ENCODE measurements at places on chromosomes 6 and 20.

- DNase-seq, result no peak
These were observed 126.5 kb upstream of the QKI start for GRCh38 chr6:163288066-163288465.

- no peak for DNase-seq
These were observed 1084.8 kb upstream of the CITED2 start for GRCh38 chr6:140459209-140459608.

DNA sequence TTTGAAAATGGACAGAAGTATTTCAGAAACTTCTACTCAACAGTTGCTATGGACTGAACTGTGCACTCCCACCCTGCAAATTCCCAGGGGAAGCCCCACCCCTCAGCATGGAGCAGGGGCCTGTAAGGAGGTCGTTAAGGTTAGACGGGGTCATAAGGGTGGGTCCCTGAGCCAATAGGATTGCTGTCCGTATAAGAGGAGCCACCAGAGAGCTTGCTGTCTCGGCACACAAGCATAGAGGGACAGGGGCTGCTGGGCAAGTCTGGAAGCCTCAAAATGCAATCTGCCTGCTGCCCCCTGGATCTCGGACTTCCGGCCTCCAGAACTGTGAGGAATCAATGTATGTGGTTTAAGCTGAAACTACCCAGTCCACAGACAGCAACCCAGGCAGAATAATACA lies 37.4 kb upstream of the AFDN start:
- no peak for DNase-seq

GRCh38 chr20:62104791-62105345 lies 17.4 kb upstream of the LSM14B start:
- no peak for DNase-seq

GRCh38 chr6:113493991-113494390 lies 363.2 kb upstream of the MARCKS start:
- DNase-seq, result no peak

- no peak for DNase-seq
These were observed 98.0 kb downstream of the SNAP25 start for GRCh38 chr20:10316582-10316981.

DNA sequence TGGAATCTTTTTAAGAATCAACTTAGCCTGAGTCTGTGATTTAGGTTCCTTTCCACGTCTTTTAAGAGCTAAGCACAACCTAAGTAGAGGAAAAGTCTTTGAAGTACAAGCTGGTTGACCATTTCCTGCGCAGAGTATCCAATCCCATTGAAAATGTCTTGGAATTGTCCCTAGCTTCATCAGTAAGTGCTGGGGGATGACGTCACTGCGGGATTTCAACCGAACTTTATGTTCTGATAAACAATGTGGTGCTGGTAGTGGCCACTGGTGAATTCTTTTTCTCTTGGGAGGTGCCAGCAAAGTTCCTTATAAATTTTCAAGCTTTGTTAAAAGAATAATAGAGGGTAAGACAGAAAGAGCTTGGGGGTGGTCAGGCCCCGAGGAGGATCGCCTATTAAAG lies 69.2 kb downstream of the PDE7B start:
- DNase-seq, result no peak

DNA sequence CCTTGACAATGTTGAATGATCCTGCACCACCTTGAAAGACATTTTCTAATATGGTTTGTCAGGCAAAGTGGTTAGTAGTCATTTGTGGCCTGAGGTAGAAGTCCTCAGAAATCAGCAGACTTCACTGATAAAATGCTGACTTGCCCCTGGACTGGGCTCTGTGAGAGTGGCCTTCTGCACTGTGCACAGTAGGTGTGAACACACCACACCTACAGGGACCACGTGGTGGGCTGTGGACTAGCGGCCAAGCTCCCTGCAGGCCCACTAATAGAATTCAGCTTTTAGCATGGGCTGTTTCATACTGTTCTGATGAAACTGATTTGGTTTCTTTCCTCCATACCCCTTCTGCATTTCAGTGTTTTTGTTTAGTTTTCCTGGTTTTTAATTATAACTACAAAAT lies 7.3 kb downstream of the BPHL start:
- DNase-seq, result no peak

- DNase-seq, result no peak
These were observed 11.5 kb upstream of the DEFB113 start for GRCh38 chr6:49980898-49981297.

DNA sequence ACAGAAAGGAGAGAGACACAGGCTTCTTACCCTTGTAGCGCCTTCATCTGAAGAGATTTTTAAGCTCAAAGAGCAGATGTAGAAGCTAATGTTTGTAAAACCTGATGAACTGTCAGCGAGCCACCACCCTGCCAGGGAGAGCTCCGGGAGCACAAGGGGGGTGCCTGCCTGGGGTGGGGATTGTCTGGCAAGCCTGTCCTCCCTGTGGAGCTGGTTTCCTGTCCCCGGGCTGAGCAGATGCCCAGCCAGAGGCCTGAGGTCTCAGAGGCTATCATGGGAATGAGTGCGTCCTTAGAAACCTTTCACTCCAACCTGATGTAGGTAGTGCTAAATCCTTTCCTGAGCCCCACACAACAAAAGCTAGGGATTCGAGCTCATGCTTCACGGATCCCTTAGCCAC lies 41.9 kb upstream of the NR2E1 start:
- no peak for DNase-seq

DNA sequence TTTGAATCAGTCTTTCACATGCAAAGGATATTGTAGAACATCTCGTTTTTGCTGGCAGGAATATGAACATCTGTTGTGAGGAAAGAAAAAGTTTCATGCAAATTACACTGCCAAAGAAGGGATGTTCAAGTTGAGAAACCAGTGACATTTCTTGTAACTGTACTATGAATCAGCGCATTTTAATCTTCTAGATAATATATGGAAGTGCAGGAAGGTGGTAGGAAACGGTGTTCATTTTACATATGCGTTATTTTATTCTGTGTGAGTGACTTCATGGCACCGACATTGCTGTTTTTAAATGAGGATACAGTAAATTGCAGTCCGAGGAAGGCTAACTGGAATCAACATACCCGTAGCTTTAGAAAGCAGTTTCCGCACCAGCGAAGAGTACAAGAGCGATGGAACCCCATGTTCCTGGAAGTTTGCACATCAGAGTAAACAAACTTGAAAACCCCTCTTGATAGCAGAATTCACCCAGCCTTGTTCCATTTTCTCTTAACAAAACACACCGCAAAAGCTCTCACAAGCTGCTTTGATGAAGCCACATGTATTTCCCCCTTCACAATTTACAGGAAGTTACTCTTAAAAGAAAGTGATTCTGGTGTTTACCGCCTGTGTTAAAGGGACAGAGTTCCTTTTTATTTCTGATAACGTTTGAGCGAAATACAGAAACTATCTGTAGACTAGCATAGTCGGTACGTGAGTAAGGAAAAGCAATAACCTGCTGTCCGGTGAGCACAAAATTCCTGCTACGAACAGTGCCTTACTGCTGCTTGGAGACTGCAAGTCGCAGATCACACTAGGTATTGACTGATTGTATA lies 11.5 kb downstream of the PRDM1 start:
- no peak for DNase-seq

DNA sequence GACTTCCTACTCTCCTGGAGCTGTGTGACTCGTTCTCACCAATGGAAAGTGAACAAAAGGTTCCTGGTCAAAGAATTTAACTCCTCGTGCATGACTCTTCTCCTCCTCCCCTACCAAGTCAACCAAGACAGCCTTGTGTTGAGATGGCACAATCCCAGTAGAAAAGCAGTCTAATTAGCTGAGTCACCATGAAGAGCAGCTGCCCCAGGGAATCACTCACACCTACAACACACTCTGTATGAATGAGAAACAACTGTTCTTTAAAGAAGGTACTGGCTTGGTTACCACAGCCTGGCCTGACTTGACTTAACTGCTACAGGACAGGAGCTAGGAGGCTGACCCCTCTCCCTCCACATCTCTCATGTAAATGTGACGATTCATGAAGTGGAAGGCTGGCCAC lies 2.9 kb upstream of the HLA-DOB start:
- DNase-seq, result no peak

DNA sequence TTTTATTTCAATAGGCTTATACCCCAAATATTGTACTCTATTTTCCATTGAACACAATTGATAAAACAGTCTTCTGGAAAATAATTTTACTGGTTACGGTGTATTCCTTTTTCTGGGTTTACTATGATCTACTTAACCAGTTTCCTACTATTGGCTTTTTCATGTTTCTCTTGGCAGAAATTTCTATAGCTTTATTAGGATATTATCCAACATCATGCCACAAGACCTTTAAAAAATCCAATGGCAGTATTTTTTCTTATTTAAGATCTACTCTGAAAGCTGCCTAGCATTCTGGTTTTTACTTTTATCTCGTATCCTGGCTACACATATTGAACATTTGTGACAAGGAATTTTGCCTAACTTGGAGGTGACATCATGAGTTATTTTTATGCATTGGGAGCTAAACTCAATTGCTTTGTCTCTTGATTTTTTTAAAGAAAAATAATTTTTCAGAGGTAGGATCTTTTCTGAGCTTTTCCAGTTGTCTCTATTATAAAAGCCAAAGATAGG lies 45.5 kb downstream of the SLC9A8 start:
- no peak for DNase-seq

GRCh38 chr6:21109391-21110178 lies 484.0 kb upstream of the SOX4 start:
- no peak for DNase-seq

DNA sequence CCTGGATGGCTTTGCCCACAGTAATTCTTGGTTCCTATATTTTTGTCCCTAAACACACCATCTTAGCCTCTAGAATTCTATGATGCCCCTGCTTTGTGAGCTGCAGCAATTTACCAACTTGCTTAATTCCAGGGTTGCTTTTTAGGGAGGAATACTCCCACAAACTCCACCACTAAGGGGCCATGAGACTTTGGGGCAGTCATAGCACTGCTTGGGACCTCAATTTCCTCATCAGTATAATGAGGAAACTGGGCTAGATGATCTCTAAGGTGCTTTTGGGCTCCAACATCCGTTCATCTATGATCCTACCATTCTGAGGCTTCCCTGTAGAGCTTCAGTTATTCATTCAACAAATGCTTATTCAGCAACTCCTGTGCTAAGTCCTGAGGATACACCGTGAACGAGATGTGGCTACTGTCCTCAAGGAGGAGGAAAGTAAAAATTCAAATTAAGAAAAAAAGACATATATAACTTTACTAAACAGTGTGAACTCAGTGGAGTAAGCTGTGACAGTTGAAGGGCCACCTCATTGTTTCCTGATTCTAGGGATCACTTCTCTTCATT lies 75.3 kb downstream of the PRDM1 start:
- DNase-seq, result no peak

- no peak for DNase-seq
These were observed 36.8 kb downstream of the FOXQ1 start for GRCh38 chr6:1348675-1349074.

DNA sequence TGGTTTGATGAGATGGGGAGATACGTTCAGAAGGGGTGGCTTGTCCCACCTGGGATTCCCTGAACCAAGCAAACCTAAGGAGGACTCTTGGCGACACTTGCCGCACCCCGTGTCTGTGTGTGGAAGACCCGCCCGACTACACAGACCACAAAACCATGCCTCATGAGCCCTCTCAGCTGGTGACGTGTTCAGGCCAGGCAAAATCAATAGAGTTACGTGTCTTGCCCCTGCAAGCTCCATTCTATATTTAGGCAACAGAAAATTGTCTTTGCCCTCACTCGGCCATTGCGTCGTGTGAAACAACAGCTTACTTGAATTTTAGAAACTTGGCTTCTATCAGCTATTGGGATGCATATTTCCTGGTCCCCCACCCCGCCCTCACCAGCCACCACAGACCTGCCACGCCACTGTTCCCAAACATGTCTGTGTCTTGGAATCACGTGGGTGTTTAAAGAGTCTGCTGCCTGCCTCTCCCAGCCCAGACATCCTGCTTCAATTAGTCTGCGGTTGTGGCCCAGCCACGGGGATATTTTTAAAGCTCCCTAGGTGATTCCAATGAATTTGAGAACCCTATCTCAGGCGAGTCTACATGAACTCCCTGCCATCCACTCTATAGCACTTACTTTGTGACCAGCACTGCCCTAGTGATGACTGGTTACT lies 279.2 kb upstream of the EXOC2 start:
- DNase-seq, result no peak

GRCh38 chr6:100247123-100247522 lies 217.6 kb downstream of the SIM1 start:
- DNase-seq, result no peak

DNA sequence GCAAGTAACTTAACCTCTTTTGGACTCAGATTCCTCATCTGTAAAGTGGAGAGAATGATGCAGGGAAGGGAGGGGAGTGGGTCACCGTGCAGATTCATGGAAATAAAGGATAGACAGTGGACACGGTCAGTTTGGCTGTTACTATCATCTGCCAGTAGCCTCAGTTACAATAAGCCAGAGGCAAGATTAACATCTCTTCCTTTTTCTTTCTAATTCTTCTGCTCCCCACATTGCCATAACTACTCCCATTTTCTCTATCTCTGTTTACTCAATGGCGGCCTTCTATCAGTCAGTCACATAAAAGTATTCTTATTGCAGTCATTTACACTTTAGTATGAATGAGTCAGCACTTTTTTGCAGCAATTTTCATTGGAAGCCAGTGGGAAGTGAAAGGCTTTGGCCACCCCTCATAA lies 49.2 kb downstream of the PPP1R16B start:
- no peak for DNase-seq

DNA sequence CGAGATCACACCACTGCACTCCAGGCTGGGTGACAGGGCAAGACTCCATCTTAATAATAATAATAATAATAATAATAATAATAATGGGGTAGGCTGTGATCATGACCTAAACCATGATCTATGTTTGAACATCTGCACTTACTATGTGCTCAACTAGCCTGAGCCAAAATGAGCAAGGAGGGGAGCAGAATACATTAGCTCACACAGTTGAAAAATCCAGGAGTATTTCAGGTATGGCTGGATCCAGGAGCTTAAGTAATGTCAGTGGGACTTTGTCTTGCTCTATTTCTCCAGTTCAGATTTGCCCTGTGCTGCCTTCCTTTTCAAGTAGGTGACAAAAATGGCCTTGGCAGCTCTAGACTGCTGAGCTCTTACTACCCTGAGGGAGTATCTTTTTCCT lies 32.7 kb upstream of the SLC9A8 start:
- DNase-seq, result no peak

GRCh38 chr6:119830069-119830468 lies 480.5 kb upstream of the MAN1A1 start:
- no peak for DNase-seq

GRCh38 chr6:82619573-82619972 lies 256.0 kb downstream of the TPBG start:
- no peak for DNase-seq

GRCh38 chr20:62642666-62643520 lies 590 bp downstream of the SLCO4A1 start:
- DNase-seq, result peak; percentile 68

DNA sequence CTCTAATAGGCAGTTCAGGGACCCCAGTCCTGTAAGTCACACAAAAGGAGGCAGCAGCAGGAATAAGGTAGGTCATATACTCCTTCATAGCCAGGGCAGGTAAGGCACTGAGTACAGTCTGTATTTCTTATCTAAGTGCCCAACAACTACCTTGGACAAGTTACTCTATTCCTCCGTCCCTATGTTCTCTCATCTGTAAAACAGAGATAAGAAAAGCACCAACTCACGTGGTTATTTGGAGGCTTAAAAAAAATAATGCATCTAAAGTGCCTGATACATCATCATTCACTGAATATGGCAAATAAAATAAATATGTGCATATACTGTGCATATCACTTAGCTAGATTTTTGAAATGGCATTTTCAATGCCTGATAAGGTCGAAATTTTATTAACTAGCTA lies 298.1 kb upstream of the CDYL start:
- DNase-seq, result no peak
